LNCaP clone FGC (cell line): ENCODE measurements at places on chromosomes 7 and 10.

DNA sequence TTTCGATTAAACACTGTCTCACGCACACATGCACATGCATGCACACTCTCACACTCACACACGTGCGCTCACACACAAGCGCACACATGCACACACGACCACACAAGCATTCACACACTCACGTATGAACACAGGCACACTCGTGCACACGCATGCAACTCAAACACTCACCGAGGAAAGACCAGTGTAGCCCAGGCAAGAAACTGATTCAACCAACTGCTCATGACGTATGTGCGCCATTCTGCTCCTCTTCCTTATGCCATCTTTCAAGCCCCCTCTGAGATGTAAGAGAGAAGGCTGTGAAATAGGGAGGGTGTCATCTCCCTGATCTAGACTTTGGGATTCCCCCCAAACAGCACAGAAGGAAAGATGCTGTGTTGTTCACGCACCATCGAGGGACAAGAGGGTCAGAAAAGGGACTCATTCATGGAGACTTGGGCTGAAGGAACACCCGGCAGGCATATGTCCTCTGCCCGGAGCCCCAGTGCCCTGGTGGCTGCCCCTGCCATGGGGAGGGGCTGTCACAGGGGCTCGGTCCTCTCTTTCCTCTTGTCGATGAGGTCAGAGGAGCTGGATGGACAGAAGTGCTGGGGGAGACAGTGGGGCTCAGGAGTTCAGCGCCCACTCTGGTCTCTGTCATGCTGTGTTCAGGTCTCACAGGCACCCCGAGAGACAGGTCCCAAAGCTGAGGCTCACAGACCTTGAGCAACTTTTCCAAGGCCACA, 130.1 kb upstream of the SHH start:
- no peak for DNase-seq

- DNase-seq, result peak; percentile 30
These were observed 398.5 kb downstream of the PCDH15 start for GRCh38 chr10:54402576-54402975.

DNA sequence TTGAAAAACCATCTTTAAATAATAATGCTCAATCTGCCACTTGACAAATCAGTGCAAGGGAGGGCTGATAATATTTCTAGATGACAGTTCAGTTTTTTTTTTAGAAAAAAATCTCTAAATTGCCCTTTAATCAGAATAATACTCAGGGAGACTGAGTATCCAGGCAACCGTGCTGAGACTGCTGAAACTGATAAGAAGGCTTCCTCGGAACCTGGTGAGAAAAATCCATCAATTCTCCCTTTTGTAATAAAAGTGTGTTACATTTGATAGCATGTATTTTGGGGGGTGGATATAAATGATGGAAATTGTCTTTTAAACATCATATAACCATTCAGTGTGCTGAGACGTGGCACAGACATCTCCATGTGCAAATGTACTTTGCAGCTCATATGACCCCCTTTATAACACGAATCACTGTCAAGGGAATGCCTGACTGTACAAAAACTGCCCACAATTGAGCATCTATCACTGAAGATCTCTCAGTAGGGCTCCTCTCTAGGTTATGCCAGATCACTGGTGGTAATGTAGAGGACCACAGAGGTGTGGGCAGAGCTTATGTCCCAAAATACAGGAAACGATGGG, 491.1 kb upstream of the ADARB2 start:
- DNase-seq, result no peak

DNA sequence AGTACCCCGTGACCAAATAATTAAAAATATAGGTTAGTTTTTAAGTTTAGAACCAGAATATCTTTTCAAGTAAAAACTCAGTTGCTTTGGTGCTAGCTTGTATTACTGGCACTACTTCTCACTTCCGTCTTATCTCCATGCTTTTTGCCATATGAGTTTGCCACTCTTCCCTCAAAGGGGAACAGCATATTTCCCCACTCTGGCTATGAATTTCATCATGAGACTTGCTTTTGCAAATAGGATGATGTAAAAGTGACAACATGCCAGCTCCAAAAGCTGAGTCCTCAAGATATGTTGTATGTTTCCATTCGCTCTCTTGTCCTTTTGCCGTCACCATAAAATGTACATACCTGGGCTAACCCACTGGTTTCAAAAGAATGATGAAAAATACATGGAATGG, 178.1 kb upstream of the SEMA3A start:
- DNase-seq, result no peak

GRCh38 chr7:24932815-24933214, 47.2 kb downstream of the OSBPL3 start:
- DNase-seq, result no peak

- DNase-seq, result no peak
These were observed 95.3 kb downstream of the CPED1 start for GRCh38 chr7:121083790-121084251.
